ENCODE measurements at places on chromosomes 3 and 15. TPM values are rescaled to one million over a fixed set of nuclear protein-coding genes. Genes with fewer than 3 reads are reported as not detected.

The SLC25A26 gene
- 19.7 TPM for total RNA-seq

The SHC4 gene
- 0.80 TPM for total RNA-seq

The RBP2 gene
- total RNA-seq, result not detected

The GAP43 gene
- total RNA-seq, result 0.09 TPM

The CYP1A1 gene
- 1.7 TPM for total RNA-seq

The SLC12A1 gene
- total RNA-seq, result not detected

The ALCAM gene
- 81.6 TPM for total RNA-seq

The AADAC gene
- 14.2 TPM for total RNA-seq

The GRAMD1C gene
- total RNA-seq, result 0.47 TPM

The VIPR1 gene
- total RNA-seq, result 0.51 TPM

The STRA6 gene
- total RNA-seq, result 72.6 TPM

The BRK1 gene
- 169 TPM for total RNA-seq

The ASB14 gene
- total RNA-seq, result not detected

Data from A549 treated with GW870086 at 1 μM for 4 hours (cell line).